Activated T-cell treated with anti-CD3 and anti-CD28 coated beads for 1 hour (primary cell): ENCODE measurements at places on chromosomes 1 and 21.

GRCh38 chr1:115826628-115827027 is 14.3 kb downstream of the NHLH2 start:
- no peak for DNase-seq

DNA sequence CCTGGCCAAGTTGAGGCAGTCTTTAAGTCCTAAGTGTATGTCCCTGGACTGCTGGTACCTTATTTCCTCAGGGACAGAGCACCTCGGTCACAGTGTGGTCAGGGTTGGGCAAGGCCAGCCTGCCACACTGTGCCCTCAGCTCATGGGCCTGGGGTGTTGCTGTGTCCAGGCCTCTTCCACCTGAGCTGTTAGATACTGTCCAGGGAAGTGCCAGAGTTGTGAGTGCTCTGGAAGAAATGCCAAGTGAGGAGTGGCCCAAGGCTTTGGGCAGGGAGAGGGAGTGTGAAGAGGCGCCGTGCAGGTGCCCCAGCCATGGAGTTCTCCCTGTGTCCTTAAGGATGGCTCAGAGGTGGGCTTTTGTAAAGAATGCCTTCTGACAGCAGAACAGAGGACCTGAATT is 15.3 kb downstream of the URB2 start:
- DNase-seq, result no peak

GRCh38 chr1:92487078-92487605 is 417 bp upstream of the GFI1 start:
- no peak for DNase-seq

DNA sequence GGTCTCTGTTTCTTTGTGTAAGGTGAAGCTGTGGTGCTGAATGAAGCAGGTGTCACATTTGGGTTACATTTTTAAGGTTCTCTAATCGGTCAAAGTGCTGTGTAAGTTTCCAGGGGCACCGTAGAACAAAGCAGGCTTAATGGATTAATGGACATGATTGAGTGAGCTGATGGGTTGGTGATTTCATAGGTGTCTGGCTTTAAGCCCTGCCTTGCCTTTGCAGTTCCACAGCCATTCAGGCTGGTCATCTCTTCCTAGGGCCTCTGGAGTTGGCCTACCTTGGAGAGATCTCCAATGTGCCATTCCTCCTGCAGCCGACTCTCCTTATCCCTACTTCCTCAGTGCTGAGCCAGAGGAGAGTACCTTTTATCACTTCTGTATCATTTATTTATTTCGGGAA is 15.2 kb downstream of the GALNT2 start:
- no peak for DNase-seq

- DNase-seq, result no peak
Observed at GRCh38 chr1:178938959-178939317, 68.1 kb upstream of the ANGPTL1 start.

DNA sequence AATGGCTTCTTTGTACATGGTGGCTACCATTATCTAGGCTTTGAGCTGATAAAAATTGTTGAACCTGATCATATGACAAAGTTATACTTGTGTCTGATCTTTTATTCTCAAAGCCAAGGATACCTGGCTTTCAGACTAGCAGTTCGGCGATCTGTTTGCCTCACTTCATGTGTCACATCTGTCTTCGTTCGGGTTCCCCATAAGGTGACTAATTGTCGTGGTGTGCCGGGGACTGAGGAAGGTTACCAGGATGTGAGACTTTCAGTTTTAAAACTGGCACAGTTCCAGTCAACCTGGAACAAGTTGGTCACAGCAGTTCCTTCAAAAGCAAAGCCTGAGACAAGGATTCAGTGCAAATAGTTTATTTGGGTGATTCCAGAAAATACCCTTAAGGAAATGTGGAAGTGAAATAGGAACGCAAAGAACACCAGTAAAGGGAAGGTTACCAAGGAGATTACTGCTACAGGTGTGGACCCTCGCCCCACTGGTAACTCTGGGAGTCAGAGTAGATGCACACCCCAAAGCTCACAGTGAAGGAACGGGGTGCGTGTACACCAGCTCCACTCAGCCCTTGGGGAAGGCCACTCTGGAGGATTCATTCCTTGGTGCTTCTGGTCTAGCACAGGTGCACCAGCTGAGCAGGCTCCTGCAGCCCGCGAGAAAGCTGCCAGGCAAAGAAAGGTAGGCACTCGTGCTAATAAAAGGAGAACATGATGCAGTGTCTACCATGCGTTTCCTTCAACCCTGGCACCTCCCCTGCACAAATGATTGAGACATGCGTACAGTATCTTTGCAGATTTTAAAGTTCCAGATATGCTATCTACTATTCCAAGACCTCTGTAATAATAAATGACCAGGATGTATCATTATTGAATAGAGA is 69.0 kb downstream of the VWA5B1 start:
- DNase-seq, result no peak

DNA sequence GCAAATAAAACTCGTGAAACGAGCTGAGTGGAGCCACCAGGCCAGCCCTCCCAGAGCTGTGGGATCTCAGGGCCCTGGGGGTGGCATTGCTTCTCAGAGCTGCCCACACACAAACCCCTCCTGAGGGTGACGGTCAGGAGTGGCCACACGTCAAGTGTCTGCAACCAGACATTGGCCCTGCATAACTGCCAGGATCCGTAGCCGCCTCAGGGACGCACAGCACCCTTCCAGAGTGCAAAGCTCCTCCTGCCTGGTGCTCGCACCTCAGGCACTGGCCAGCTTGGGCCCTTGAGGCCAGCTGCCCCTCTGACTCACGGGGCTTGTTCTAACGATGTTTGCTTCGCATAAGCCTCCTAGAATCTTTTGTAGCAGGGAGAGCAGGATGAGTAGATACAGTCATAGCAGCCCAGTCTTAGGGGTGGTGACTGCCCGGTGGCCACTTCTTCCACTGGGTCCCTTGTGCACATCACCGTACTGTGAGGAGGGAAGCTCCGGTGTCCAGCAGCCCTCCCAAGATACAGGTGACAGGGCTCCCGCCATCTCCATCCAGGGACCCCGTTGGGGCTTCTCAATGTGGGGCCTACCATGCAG is 5.0 kb downstream of the WNT3A start:
- no peak for DNase-seq

DNA sequence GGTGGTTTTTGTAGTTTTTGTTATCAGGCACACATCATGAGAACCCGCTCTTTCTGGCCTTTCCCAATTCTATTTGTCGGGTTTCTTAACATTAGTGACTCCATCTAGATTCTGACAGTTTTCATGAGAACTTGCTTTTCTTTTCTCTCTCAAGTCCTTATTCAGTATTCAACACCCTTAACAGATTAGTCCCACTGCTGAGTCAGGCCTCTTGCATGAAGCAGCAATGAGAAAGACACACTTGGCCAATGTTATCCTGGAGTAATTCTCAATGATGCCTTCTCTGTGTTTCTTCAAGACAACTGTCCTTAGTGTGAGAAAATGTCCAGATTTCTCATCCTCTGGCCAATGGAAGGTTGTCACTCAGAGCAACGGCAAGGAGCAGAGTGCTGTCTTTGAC is 11.3 kb downstream of the FMO2 start:
- DNase-seq, result no peak
